ENCODE measurements at places on chromosomes 2 and 18.

- DNase-seq: no peak
These were observed 263.8 kb downstream of the RBM43 start for GRCh38 chr2:150997702-150998440.

GRCh38 chr2:28678944-28679343 lies 72.7 kb upstream of the PPP1CB start:
- DNase-seq: peak; percentile 22

DNA sequence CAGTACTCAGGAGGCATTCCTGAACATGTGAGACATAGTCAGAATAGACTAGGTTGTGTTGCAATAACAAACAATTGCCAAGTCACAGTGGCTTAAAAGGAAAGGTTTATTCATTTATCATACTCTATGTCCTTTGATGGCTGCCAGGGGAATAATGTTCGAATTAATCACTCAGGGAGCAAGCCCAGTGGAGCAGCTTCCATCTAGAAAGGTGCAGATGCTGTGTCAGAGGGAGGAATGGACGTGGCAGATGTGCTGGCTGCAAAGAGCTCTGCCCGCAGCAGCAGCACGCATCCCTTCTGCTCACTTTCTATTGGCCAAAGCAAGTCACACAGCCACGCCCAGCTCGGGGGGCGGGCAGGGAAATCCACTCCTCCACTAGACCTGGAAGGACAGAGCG lies 105.9 kb upstream of the AQP4 start:
- no peak for DNase-seq

GRCh38 chr2:72934683-72935610 lies 17.6 kb downstream of the EMX1 start:
- DNase-seq: no peak

GRCh38 chr2:188813315-188813714 lies 160.9 kb upstream of the COL3A1 start:
- DNase-seq: no peak

DNA sequence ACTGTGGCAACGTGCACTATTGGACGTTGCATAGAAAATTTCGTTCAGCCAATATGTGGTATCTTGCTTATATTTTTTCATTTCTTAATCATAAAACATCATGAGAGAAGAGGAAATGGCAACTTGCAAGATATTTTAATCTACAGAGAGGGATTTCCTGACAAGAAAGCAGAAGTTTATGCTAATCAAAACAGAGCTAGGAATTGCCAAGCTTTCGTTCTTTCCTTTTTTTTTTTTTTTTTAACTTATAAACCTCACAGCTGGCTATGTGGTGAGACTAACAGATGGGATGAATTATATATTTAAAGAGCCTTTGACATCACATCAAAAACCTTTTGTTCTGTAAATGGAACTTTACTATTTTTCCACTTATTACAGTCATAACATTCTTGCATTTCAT lies 1136.9 kb upstream of the TMEFF2 start:
- no peak for DNase-seq

DNA sequence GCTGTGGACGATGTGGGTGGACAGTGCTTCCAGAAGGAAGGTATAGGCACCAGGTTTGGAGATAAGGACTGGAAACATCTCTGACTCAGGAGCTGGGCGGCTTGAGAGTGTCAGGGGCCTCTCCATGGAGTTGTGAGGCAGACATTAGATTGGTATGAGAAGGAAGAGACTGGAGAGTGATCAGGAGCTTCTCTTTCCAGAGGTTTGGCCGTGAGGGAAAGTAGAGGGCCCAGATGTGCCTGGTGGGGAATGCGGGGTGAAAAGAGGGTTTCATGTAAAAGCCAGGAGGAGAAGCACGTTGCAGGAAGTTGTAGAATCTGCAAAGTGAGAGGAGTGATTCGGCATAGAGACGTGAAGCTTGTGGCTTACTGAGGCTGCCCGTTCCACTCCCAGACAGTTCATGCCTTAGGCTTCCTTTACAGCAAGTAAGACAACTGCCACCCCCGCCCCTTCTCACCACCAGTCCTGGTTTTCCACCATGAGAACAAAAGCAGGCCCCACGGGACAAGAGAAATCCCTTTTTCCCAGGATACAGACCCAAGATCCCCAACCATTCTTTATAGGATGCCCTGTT lies 166.3 kb upstream of the HDAC4 start:
- no peak for DNase-seq

GRCh38 chr2:182361477-182361876 lies 65.4 kb downstream of the PDE1A start:
- no peak for DNase-seq

DNA sequence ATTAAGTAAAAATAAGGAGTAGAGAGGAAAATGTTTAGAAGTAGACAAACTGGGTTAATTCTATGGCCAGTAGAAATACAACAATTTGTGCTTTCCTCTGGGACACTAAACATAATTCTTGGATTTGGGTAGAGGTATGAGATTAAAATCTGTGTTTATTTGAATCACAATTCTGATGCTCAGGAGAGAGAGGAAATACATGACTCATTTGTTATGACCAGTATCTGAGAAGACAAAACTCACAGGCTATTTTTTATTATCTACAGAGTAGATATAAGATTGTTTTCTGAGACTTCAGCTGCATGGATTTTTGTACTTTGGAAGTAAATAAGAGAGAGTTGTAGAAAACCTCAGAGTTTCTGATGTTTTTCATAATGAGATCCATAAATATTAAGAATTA lies 315.7 kb upstream of the CWC22 start:
- no peak for DNase-seq

GRCh38 chr2:201128933-201129505 lies 13.1 kb downstream of the CFLAR start:
- peak; percentile 74 for DNase-seq

DNA sequence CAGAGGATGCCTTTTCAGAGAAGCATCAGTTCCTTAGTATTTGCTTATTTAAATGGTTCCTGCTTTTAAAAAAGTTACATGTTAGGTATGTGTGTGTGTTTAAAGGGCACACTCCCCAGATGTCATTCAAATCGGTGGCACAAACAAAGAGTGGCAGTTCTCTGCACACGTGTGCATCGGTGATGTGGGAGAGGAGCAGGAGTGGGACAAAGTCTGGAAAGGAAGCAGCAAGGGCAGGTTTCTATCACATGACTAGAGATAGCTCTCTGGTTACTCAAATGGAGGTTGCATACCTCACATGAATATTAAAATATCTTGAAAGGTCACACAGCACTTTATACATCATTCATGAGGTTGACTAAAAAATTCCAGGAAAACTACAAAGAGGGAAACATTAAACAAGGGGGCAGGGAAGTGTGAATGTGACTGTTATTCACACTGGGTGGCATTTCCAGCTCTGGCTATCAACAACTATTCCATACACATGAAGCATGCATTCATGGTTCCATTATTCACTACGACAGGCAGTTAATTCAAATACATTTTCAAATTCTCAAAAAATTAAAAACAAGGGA lies 64.7 kb downstream of the SEPTIN10 start:
- DNase-seq: no peak

DNA sequence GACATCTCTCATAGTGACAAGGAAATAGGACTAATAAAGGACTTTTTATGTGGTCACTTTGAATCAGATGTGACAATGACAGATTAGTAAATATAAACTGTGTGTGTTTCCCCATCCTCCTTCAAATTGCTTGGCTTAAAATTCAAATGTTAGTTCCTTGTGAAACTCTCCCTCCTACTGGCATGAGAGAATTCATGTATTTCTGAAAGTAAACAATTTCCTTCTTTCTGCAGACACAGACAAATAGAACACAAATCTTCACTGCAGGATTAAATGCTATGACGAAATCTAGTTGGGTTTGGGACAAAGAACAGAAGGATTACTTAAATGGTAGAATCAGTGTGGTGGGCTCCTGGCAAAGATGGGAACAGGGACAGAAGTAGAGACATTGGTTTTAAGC lies 328.7 kb upstream of the FAM98A start:
- DNase-seq: no peak

GRCh38 chr2:37916512-37917082 lies 8.5 kb upstream of the RMDN2 start:
- DNase-seq: no peak

- no peak for DNase-seq
These were observed 3.6 kb downstream of the GALNT3 start for GRCh38 chr2:165790466-165790865.

DNA sequence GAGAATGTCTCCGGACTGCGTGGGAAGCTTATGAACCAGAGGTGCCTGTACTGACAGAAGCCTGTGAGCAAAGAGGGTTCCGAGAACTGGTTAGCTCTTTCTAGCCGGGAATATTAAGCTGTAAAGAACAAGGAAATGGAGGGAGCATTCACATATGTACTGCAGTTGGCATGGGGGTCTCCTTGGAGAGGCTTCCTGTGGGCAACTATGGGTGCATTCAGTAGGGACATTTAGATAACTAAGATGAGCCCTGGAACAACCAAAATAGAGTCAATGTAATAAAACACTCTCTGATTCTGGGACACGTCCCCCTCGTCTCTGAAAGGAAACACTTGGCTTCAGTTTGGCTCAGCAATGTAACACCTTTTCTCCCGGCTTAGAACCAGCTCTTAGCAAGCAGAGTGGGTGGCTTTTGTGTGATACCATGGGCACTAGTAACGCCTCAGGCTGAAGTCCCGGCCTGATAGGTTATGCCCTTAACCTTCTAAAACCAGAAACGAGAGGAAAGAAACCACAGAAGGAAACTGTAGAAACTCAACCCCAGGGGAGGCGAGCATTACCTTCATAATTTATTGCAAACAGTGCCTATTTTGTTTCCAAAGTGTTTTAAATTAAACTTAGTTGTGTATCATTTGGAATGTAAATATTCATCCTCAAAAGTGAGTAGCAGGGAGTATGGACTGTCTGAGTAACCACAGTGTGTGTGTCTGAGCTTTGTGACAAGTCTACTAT lies 48.8 kb upstream of the LPIN2 start:
- peak; percentile 60 for DNase-seq

- no peak for DNase-seq
These were observed 59.2 kb upstream of the MAP3K20 start for GRCh38 chr2:173016451-173016850.

DNA sequence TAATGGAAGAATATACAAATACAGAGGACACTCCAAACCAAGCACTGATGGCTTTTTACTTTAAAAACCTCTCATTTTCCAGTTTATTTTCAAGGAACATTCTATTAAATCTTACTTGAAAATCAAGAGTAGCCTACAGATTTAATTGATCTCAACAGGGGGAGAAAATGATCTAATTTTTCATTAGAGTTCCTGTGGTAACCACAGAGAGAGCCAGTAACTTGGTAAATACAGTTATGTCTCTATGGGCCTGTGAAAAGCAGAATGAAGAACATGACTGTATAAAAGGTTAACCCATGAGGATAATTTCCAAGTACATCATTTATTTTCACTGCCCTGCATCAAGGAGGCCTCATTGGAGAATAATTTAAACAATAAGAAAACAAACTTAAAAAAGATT lies 39.8 kb upstream of the ITPRID2 start:
- no peak for DNase-seq

GRCh38 chr2:151067658-151068369 lies 193.8 kb downstream of the RBM43 start:
- DNase-seq: no peak

DNA sequence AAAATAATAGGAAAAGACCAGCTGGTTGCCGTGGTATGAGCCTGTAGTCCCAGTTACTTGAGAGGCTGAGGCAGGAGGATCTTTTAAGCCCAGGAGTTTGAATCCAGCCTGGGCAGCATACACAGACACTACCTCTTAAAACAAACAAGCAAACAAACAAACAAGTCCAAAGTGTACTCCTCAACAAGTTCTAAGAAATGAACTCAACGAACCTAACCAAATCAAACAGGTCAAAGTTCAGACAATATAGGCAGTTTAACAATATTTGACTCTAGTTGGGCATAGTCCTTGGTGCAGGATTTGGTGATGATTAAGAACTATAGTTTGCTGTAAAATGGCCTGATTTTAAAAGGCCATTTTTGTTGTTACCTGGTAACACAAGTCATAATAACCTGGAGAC lies 41.9 kb upstream of the RHOB start:
- no peak for DNase-seq

- no peak for DNase-seq
These were observed 43.9 kb downstream of the FOSL2 start for GRCh38 chr2:28436525-28437051.

DNA sequence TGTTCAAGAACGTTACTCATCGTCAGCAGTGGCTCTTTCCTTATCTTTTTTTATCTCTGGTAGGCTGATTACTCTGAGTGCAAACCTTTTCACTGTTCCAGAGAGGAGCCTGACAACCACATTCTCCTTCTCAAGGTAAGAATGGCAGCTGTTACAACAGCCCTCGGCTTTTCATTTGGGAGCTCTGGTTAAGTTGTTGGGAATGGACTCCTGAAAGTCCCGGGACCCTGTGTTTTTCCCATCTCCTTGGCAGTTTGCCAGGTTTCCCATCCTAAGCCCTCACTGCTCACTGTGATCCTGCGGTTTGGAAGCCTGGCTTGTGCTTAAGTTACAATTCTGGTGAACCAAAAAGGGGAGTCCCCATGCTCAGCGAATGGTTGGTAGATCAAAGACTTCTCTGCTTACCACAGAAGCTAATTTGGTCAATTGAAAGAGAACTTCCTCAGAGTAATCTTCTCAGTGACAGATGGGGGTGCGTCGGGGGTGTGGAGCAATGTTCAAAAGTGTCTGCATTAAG lies 122.3 kb downstream of the LYPD6B start:
- no peak for DNase-seq

- no peak for DNase-seq
These were observed 122.9 kb upstream of the ZEB2 start for GRCh38 chr2:144642856-144643255.

DNA sequence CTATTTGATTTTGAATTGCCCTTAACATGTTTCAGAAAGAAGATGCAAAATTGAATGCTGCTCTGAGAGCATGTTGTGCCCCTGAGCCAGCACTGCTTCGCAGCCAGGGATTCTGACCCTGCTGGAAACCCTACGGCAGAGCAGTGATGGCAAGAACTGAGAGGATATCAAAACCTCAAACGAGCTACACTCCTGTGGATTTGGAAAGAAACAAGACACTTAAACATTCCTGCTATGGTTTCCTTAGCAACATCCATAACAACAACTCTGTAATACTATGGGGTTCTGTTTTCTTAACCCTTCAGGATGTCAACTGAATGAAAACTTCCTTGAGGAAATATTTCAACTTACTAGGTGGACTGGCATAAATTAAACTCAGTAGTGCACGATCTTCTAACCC lies 649.1 kb downstream of the NYAP2 start:
- DNase-seq: no peak

All from activated naive CD4-positive, alpha-beta T cell treated with anti-CD3 and anti-CD28 coated beads, Interleukin-2, amount 50 U/mL, for 72 hours (primary cell).